ENCODE measurements at places on chromosomes 6 and 20.
A peak's percentile ranks its signal among the peaks of the same experiment; 100 is the strongest.

- no peak overlapping the region for H3K4me3 ChIP-seq
- no peaks in the 10 kb centered on the region for H3K27me3 ChIP-seq
- peaks cover 7% of the 10 kb centered on the region for H3K36me3 ChIP-seq
- H3K4me1 ChIP-seq = no peaks in the 10 kb centered on the region
- no peak for DNase-seq
Observed at GRCh38 chr20:43536817-43537440, 21.9 kb upstream of the SGK2 start.

DNA sequence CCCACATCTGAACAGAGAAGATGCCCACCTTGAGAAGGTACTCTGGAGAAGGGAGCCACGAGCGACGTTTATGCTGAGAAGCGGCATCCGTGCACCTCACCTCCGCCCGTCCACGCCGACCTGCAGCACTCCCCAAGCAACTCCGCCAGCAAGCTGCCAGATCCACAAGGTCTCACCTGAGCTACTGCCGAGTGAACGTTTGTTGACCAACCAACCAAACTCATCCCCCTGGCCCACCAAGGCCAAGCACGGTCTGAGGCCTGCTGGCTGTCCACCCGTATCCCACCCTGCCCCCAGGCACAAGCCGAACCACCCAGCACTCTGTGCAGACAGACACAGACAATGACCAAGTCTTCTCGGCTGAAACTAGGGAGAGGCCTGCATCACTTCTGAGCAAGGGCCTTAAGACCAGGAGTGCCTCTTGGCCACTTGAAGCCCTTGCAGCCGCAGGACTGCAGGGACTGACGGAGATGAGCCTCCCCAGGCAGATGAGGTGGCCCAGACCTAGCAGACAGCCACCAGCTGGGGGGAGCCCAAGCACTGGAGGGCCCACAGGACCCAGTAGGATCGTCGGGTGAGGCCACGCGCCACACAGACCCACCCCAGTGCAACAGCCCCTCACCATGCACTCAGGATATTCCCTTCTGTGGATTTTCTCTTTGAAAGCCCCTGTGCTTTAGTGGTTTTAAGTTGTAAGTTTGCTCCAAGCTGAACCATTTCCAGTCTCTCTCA, 12.1 kb downstream of the TAF4 start:
- no peak for DNase-seq
- peaks cover 15% of the 10 kb centered on the region for H3K36me3 ChIP-seq
- H3K27ac ChIP-seq = peak overlapping the region; percentile 47
- H3K4me1 ChIP-seq = peaks cover 76% of the 10 kb centered on the region
- no peak overlapping the region for H3K4me3 ChIP-seq
- H3K27me3 ChIP-seq = no peaks in the 10 kb centered on the region

GRCh38 chr6:31293343-31293742, 21.5 kb upstream of the HLA-C start:
- peaks cover 33% of the 10 kb centered on the region for H3K27me3 ChIP-seq
- H3K27ac ChIP-seq = no peak overlapping the region
- H3K4me3 ChIP-seq = no peak overlapping the region
- H3K4me1 ChIP-seq = no peaks in the 10 kb centered on the region
- H3K36me3 ChIP-seq = no peaks in the 10 kb centered on the region

- DNase-seq = no peak
- H3K36me3 ChIP-seq = peaks cover 34% of the 10 kb centered on the region
- H3K4me3 ChIP-seq = no peak overlapping the region
- no peak overlapping the region for H3K27ac ChIP-seq
Observed at GRCh38 chr6:82955841-82956240, 109.8 kb downstream of the UBE3D start.

DNA sequence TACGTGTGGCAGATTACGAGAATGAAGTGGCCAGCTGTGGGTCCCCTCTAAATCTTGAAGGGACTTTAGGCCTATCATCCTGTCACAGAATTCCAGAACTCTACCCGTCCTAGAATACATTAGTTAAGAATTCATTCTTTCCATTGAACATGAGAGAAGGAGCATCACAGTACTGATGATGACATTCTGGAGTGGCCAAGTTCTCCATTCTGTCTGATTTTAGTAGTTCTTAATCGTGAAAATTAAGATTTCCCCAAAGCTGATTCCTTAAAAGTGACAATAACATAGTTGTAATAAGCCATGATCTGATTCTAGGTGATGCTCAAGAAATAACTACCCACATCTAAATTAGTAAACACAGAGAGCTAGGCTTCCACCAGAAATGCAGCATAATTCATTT, 35.0 kb upstream of the RIN2 start:
- no peak for DNase-seq
- peaks cover 15% of the 10 kb centered on the region for H3K4me1 ChIP-seq
- peaks cover 10% of the 10 kb centered on the region for H3K27me3 ChIP-seq
- no peak overlapping the region for H3K4me3 ChIP-seq
- no peak overlapping the region for H3K27ac ChIP-seq
- no peaks in the 10 kb centered on the region for H3K36me3 ChIP-seq

DNA sequence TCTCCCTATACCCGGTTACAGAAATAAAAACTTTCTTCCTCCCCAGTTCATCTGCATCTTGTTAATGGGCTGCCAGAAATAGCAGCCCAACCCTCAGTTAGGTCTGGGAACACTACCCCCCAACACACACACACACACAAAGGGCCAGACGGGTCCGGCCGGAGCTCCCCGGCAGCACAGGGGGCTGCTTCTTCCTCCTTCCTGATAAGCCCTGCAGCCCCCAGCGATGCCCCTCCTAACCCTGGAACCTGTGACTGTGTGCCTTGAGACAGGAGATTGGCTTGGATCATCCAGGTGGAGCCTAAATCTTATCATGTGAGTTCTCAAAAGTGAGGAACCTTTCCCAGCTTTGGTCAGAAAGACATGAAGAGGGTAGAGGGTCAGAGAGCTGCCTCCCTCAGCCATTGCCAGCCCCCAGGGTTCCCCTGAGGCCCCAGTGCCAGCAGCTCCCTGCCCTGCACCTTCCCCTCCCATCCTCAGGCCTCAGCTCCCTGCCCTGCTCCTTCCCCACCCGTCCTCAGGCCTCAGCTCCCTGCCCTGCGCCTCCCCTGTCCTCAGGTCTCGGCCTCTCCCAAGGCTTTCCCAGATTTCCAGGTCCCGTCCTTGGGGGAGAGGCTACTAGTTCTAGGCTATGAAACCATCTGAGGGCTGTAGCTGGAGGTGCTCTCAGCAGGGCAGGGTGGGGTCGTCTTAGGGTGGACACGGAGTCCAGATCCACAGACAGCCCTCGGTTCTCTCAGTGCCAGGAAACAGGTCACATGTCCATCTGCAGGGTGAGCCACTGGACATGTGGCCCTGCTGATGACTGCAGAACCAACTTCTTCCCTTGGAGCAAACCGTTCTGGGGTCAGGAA, 34.5 kb upstream of the CST7 start:
- H3K4me1 ChIP-seq = peaks cover 8% of the 10 kb centered on the region
- H3K36me3 ChIP-seq = no peaks in the 10 kb centered on the region
- H3K27ac ChIP-seq = no peak overlapping the region
- H3K4me3 ChIP-seq = no peak overlapping the region
- peaks cover 29% of the 10 kb centered on the region for H3K27me3 ChIP-seq
- DNase-seq = no peak

DNA sequence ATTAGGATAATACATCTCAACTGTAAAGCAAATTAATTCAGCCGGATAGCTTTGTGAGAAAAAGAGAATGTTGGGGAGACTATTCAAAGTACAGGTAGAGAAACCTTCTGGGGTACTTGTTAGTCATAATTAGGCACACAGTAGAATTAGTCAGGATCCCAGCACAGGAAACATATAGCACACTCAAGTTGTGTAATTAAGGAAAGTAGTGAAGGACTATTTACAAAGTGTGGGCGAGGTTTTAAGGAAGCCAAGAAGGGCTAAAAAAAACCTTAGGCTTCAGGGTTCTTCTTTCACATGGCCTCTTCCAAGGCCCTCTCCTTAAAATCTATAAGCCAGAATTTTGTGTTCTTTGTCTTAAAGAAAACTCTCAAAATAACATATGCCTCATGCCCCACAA, 126.7 kb downstream of the RTN4IP1 start:
- H3K27ac ChIP-seq = no peak overlapping the region
- DNase-seq = no peak
- no peaks in the 10 kb centered on the region for H3K27me3 ChIP-seq
- H3K4me3 ChIP-seq = no peak overlapping the region
- H3K36me3 ChIP-seq = no peaks in the 10 kb centered on the region

- DNase-seq = no peak
- H3K36me3 ChIP-seq = no peaks in the 10 kb centered on the region
- no peak overlapping the region for H3K27ac ChIP-seq
- H3K27me3 ChIP-seq = peaks cover 4% of the 10 kb centered on the region
- H3K4me3 ChIP-seq = no peak overlapping the region
- H3K4me1 ChIP-seq = no peaks in the 10 kb centered on the region
Observed at GRCh38 chr6:13847326-13848050, 33.1 kb upstream of the MCUR1 start.

DNA sequence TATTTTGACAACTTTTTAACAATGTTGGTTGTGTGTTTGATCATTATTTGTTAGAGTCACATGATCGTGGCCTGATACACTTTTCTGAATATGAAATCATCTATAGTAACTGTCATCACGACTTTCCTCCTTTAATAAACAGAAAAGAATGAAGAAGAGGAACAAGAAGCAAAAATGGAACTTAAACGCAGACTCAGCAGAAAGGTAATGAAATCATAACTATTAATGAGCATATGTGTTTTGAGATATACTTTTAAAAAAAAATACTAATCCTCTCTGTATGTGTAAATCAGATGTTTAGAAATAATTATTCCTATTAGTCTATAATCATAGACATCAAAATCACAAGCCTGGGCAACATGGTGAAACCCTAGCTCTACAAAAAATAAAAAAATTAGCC, 60.1 kb upstream of the LTV1 start:
- no peak overlapping the region for H3K4me3 ChIP-seq
- H3K27ac ChIP-seq = no peak overlapping the region
- H3K4me1 ChIP-seq = no peaks in the 10 kb centered on the region
- no peaks in the 10 kb centered on the region for H3K27me3 ChIP-seq
- peaks cover 39% of the 10 kb centered on the region for H3K36me3 ChIP-seq

GRCh38 chr6:117380298-117380697, 45.4 kb downstream of the ROS1 start:
- H3K4me3 ChIP-seq = no peak overlapping the region
- no peaks in the 10 kb centered on the region for H3K36me3 ChIP-seq
- H3K27me3 ChIP-seq = no peaks in the 10 kb centered on the region
- no peak for DNase-seq
- no peak overlapping the region for H3K27ac ChIP-seq

- no peak for DNase-seq
- no peaks in the 10 kb centered on the region for H3K36me3 ChIP-seq
- H3K4me1 ChIP-seq = no peaks in the 10 kb centered on the region
- no peak overlapping the region for H3K27ac ChIP-seq
- no peak overlapping the region for H3K4me3 ChIP-seq
Observed at GRCh38 chr20:54557806-54558590, 82.6 kb downstream of the DOK5 start.

- no peak overlapping the region for H3K4me3 ChIP-seq
- H3K27me3 ChIP-seq = no peaks in the 10 kb centered on the region
- no peaks in the 10 kb centered on the region for H3K4me1 ChIP-seq
- no peak overlapping the region for H3K27ac ChIP-seq
Observed at GRCh38 chr6:48403587-48403986, 292.6 kb upstream of the PTCHD4 start.

GRCh38 chr6:107646776-107647438, 157.0 kb downstream of the SOBP start:
- no peaks in the 10 kb centered on the region for H3K27me3 ChIP-seq
- DNase-seq = no peak
- no peaks in the 10 kb centered on the region for H3K36me3 ChIP-seq
- H3K27ac ChIP-seq = no peak overlapping the region
- peaks cover 51% of the 10 kb centered on the region for H3K4me1 ChIP-seq

- H3K27me3 ChIP-seq = peaks cover 15% of the 10 kb centered on the region
- no peak overlapping the region for H3K4me3 ChIP-seq
- no peaks in the 10 kb centered on the region for H3K36me3 ChIP-seq
- no peaks in the 10 kb centered on the region for H3K4me1 ChIP-seq
Observed at GRCh38 chr20:48603116-48603818, 224.5 kb downstream of the PREX1 start.

DNA sequence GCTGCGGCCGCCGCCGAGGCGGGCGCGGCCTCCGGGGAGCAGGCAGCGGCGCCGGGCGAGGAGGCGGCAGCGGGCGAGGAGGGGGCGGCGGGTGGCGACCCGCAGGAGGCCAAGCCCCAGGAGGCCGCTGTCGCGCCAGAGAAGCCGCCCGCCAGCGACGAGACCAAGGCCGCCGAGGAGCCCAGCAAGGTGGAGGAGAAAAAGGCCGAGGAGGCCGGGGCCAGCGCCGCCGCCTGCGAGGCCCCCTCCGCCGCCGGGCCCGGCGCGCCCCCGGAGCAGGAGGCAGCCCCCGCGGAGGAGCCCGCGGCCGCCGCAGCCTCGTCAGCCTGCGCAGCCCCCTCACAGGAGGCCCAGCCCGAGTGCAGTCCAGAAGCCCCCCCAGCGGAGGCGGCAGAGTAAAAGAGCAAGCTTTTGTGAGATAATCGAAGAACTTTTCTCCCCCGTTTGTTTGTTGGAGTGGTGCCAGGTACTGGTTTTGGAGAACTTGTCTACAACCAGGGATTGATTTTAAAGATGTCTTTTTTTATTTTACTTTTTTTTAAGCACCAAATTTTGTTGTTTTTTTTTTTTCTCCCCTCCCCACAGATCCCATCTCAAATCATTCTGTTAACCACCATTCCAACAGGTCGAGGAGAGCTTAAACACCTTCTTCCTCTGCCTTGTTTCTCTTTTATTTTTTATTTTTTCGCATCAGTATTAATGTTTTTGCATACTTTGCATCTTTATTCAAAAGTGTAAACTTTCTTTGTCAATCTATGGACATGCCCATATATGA, 3.2 kb downstream of the MARCKS start:
- H3K4me1 ChIP-seq = peaks cover 23% of the 10 kb centered on the region
- peaks cover 19% of the 10 kb centered on the region for H3K36me3 ChIP-seq

GRCh38 chr20:50654904-50655303, 36.4 kb downstream of the RIPOR3 start:
- H3K27me3 ChIP-seq = peaks cover 17% of the 10 kb centered on the region
- no peak overlapping the region for H3K27ac ChIP-seq

GRCh38 chr20:60058879-60059278, 100.7 kb downstream of the CDH26 start:
- no peak for DNase-seq
- peak overlapping the region; percentile 64 for H3K4me3 ChIP-seq
- no peaks in the 10 kb centered on the region for H3K36me3 ChIP-seq
- H3K4me1 ChIP-seq = peaks cover 27% of the 10 kb centered on the region
- peak overlapping the region; percentile 63 for H3K27ac ChIP-seq
- no peaks in the 10 kb centered on the region for H3K27me3 ChIP-seq

DNA sequence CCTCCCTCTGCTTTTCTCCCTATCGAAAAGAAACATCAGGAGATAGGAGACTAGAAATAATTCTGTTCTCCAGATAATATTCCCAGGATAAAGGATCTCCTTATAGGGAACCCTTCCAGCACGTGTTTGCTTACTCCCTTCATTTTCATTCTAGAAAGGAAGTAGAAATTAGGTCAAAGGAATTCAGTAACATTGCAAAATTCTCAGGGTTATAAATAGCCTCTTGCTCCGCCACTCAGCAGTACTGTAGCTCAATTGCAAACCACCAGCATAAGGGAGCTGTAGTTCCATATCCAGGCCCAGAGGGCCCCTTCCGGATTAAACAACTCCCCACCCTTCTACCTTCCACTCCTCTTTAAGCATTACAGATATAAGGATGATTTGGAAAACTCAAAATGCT, 6.2 kb downstream of the ELMO2 start:
- peaks cover 43% of the 10 kb centered on the region for H3K4me1 ChIP-seq
- no peaks in the 10 kb centered on the region for H3K27me3 ChIP-seq
- H3K27ac ChIP-seq = no peak overlapping the region
- peaks cover 13% of the 10 kb centered on the region for H3K36me3 ChIP-seq
- H3K4me3 ChIP-seq = no peak overlapping the region
